Muscle of leg (tissue), 16 donors: ENCODE measurements at places on chromosomes 12 and 14. TPM values are rescaled to one million over a fixed set of nuclear protein-coding genes. Genes with fewer than 3 reads are reported as not detected.

APOLD1 gene
- 8.8 TPM for total RNA-seq

AKAP5 gene
- 0.27 TPM for total RNA-seq

SLC25A47 gene
- 0.09 TPM for total RNA-seq

PROX2 gene
- not detected for total RNA-seq

RFX4 gene
- 0.09 TPM for total RNA-seq

CHGA gene
- not detected for total RNA-seq

GRCh38 chr12:62604871-62605270 is 138.2 kb downstream of the MON2 start:
- DNase-seq = peak; percentile 47

DNA sequence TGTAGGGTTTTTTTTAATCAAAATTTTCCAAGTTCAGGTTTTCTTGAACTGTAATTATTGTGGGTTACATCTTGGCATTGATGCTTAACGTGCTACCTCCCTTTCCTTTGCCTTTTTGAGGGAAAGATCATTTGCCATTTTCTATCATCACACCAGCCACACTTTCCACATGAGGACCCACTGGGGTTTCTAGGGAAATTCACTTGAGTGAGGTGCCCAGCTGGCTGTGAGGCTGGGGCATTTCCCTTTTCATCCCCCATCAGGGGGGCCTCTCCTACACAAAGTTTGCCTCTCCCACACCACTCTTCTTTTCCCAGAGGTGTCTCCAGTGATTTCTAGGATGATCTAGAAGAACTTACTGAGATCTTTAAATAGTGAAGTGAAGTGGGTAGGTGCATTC is 335.7 kb downstream of the BMP4 start:
- DNase-seq = peak; percentile 18

DNA sequence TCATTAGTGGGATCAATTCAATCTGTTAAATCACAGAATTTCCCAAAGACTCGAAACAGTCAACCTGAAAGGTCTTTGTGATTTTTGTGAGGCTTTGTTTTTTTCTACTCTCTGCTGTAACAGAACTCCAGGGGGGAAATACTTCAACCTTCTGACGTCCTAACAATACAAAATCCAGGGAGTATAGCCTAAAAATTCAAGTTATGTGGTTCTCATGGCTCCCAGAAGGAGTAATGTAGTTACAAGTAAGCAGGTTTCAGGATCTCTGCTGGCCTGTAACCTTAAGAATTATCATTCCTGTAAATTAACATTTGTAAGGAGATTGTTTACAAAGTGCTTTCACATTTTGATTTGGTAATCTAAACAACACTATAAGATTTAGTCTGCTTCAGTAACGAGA is 39.9 kb downstream of the VEZT start:
- DNase-seq = no peak

DNA sequence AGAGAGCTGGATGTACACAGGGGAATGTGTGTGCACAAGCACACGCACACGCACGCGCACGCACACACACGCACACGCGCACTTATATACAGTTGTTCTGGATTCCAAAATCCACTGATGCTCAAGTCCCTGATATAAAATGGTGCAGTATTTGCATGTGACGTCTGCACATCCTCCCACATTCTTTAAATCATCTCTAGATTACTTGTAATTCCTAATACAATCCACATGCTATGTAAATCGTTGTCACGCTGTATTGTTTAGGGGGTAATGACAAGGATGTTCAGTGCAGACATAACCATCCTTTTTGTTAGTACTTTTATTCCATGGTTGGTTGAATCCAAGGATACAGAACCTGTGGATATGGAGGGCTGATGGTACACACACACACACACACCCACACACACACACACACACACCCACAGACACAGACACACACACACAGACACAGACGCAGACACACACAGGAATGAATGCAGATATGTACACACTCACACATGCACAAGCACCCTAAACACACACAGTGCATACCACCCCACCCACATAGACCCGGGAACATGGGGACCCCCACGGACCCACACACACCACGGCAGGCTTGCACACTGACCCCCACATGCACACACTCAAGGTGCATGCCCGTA is 188.5 kb upstream of the PRMT8 start:
- DNase-seq = no peak

GRCh38 chr12:76685246-76685678 is 78.7 kb upstream of the ZDHHC17 start:
- DNase-seq = peak; percentile 96

- DNase-seq = no peak
Observed at GRCh38 chr14:58177125-58177524, 22.8 kb upstream of the ACTR10 start.

DNA sequence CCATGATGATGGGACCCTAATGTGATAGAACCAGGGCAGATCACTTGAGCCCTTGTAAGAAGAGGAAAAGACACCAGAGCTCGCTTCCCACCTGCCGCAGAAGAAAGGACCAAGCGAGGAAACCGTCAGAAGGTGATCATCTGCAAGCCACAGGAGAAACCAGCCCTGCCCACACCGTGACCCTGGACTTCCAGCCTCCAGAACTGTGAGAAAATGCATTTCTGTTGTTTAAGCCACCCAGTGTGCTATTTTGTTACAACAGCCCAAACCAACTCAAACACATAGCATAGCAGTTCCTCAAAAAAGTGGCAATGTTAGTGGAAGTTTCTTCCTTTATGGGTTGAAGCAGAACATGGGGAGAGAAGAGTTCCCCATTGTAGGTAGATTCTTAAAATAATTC is 107.9 kb upstream of the BCL2L14 start:
- no peak for DNase-seq

DNA sequence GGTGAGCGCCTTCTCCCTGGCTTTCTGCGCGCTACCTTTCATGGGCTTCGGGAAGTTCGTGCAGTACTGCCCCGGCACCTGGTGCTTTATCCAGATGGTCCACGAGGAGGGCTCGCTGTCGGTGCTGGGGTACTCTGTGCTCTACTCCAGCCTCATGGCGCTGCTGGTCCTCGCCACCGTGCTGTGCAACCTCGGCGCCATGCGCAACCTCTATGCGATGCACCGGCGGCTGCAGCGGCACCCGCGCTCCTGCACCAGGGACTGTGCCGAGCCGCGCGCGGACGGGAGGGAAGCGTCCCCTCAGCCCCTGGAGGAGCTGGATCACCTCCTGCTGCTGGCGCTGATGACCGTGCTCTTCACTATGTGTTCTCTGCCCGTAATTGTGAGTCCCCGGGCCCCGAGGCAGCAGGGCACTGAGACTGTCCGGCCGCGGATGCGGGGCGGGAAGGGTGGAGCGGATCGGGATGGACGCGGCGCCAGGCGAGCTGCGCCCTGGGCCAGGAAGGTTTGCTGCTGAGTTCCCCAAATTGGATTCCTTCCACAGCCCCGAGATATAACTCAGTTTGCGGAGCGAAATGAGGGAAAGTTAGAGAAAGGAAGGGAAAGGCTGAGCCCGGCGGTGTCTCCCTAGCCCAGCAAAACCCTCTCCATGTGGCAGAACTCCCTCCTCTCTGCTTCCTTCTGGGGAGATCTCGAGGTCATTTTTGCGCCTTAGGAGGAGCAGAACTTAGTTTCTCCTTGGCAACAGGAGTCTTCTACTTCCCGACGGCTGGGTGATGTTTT is 972 bp downstream of the PTGDR start:
- DNase-seq = peak; percentile 32

DNA sequence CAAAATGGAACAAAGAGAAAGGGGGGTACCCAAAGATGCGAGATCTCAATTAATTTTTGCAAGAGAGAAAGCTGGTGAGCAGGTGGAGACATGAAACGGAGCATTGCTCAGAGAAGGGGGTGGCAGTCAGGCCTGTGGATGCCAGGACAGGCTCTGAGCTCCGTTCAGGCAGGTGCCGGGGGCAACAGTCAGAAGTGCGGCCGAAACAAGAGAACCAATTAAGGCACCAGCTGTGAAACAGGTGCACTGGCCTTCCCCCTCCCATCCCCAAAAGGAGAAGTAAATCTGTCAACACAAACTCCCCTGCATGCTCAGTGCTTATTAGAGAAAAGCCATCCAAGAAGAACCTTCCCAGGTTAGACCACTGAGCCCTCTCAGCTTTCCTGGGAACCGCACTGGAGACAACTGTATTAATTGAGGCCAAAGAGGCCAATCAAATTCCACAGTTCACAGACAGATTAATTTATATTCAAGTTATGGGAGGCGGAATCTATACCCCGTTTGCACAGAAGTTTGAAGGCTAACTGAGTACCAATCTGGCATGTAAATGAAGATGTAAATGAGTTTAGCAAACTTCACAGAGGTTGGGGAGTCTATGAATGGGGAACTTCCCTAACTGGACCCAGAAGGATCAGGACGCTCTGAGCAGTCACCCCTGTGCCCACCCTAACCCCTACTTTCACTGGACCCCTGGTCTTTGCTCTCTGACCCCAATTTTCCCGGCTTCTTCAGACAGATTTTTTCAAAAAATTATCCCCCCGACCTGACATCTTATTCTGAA is 20.9 kb downstream of the OAS2 start:
- DNase-seq = no peak

GRCh38 chr12:114096461-114096860 is 130.3 kb upstream of the RBM19 start:
- DNase-seq = no peak

DNA sequence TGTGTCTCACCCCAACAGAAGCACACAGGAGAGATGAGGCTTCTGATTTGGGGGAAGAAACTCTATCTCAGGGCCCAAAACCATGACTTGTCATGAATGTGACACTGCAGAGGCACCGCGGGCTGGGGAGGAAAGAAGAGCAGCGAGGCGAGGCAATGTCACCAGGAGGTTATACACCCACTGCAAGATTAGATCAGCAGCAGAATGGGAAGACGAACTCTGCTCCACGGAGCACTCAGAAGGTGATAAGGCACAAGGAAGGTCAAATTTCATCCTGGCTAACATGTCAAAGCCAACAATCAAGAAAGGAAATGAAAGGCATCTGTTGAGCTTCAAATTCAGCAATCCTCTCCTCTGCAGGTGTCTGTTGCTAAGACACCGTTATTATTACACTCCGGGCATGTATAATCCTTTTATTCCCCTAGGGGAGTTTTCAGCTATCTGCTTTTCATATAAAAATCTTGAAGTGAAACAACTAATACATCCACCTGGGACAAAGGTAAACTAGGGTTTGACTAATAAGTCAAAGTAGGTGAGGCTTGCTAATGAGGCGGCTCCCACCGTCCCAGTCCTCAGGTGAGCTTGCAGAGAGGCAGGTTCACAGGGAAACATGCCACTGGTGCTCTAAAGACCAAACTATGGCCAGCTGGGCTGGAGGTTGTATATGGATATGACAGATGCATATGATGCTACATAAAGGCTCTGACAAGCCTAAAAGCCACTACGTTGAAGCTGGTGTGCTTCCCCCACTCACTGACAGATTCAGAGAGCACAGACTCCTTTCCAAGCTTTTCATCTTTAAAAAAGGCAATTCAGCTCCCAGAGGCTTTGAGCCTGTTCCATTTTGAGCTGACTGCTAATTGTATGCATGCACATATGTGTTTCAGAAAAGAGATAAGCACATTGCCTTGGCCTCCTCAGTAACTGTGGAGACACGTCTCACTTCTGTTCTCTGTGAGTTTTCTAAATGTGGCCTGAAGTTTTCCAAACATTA is 221.2 kb downstream of the NELL2 start:
- DNase-seq = peak; percentile 11

GRCh38 chr12:90086281-90086680 is 377.6 kb upstream of the ATP2B1 start:
- DNase-seq = no peak

GRCh38 chr14:22304326-22304725 is 284.7 kb downstream of the DAD1 start:
- no peak for DNase-seq

DNA sequence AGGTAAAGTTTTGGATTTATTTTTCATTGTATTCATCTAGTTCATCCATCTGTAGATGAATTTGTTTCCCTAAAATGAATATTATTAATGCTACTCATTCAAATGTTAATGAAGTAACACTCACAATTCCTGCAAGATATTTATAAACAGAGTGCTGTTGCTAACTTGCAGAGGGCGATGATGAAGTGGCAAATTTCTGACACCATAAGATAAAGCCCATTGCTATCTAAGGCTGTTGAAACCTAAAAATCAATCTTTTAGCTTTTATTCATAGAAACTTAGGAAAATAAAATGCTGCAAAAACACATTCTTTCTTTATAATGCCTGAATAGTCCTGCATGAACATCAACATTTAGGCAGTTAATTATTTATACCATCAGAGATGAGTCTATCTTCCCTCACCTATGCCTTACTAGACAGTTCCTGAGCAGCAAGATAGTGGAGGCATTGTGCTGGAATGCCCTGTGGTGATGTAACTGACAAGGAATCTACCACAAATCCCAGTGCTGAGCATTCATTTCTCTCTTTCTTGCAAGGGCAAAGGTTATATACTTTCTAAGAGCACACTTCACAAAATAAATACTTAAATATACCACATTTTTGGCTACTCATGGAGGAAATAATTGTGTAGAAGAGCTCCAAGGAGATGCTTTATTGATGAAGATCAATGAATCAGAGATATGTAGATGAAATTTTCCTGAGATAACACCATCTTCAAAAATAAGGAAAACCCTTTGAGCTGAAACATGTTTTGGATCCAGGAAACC is 57.6 kb downstream of the LMNTD1 start:
- DNase-seq = peak; percentile 40

DNA sequence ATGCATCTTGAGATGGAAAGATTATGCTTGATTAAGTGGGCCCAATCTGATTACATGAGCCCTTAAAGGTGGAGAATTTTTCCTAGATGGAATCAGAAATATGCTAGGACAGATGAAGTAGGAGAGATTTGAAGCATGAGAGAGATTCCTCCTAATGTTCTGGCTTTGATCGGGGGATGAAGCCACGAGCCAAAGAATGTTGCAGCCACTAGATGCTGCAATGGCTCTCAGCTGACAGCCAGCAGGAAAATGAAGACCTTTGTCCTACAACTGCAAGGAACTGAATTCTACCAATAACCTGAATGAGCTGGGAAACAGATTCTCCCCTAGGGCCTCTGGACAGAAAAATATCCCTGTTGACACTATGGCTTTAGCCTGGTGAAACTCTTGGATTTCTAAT is 82.6 kb upstream of the ATP2B1 start:
- DNase-seq = no peak

- DNase-seq = no peak
Observed at GRCh38 chr12:92139634-92140150, 6.0 kb downstream of the BTG1 start.

DNA sequence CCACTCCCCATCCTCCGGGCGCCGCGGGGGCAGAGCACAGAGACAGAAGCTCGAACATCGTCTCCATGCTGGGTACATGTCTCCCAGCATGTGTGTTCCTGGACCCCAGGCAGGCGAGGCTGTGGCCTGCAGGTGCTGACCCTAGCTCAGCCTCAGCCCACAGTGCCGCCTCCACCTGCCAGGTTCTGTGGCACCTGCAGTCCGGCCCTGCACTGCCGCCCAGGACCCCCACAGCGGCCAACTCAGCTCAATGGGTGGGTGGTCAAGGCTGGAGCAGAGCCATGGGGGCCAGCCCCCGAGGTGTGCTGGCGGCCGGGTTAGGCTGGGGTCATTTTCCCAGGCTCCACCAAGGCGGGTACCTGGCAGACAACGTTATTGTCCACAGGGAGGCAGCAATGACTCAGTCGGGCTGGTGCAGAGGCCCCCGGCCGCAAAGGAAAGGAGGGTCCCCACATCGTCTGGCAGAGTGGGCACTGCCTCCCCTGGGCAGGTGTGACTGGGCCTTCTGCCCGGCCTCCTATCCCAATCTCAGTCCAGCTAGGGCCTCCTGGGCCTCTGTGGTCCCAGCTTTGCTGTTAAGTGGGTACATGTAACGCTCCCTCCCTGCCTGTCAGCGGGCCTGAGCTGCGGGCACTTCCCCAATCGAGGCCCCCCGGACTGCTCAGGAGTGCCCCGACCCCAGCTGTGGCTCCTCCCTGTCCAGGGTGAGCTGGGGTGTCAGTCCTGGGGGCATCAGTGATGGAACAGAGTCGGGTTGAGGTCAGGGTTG is 20.2 kb upstream of the NUDT14 start:
- DNase-seq = no peak

- peak; percentile 80 for DNase-seq
Observed at GRCh38 chr12:50574601-50575348, 70.0 kb downstream of the DIP2B start.
